ENCODE measurements at places on chromosomes 12 and 14.
A peak's percentile ranks its signal among the peaks of the same experiment; 100 is the strongest.

DNA sequence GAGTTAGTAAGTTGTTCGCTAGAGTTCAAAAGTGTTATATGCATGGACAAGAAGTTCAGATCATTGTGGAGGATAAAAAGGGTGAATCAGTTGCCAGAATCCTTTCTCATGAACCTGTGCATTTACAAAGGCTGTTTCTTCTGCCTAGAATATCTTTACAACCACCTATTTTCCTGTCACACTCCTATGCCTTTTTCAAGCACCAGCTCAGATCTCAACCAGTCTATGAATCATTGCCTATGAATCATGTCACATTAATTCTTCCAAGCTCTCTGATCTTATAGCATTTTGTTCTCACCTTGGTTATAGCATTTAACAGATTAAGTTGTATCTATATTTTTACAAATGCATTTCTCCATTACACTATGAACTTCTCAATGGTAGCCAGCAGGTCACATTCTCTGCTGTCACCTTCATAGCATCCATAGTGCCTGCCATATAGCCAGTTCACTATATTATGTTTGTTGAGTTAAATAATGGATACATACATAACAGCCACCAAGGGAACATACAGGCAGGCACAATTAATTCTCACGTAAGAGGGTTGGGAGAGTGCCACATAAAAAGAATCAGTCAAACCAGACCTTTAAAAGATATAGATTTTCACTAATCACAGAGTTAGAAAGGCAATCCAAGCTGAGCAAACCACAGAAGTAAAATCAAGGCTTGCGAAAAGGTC is 573.0 kb downstream of the FOXG1 start:
- DNase-seq = no peak

GRCh38 chr14:32991691-32992090 is 53.0 kb downstream of the NPAS3 start:
- DNase-seq = no peak

DNA sequence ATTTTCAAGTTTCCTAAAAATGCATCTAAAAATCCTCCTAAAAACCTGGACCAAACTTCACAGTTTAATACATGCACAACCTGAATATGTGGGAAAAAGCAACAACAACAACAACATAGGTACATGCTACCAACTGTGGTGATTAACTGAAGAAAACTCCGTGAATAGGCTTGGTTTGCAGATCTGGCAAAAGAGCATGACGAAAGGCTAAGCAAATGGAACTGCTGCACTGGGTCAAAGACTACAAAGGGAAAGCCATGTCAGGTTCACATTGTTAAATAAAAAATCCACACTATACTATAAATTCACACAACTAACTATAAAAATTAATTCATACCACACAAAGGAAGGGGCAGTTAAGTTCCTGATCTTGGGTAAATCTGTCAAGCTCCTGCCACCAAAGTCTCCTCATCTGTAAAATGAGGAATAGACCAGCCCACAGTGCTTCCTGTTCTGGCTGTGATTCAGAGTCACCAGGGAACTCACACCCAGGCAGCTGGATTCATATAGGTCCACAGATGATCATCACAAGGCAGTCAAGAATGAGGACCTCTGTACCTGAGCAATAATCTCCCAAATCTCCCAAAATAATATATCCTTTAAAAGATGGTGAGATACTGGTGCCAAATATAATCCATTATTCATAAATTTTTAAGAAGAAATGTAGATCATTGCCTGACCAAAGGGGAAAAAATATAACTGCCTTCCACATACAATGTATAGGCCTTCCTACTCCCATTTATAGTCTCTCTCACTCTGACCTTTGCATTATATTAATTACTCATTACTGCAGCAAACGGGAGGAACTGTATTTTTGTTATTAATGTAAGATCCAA is 7.0 kb downstream of the CORO1C start:
- DNase-seq = peak; percentile 21

- no peak for DNase-seq
These were observed 153.6 kb downstream of the PHLDA1 start for GRCh38 chr12:75877763-75878621.

GRCh38 chr12:1925684-1926006 is 7.2 kb upstream of the CACNA2D4 start:
- no peak for DNase-seq

DNA sequence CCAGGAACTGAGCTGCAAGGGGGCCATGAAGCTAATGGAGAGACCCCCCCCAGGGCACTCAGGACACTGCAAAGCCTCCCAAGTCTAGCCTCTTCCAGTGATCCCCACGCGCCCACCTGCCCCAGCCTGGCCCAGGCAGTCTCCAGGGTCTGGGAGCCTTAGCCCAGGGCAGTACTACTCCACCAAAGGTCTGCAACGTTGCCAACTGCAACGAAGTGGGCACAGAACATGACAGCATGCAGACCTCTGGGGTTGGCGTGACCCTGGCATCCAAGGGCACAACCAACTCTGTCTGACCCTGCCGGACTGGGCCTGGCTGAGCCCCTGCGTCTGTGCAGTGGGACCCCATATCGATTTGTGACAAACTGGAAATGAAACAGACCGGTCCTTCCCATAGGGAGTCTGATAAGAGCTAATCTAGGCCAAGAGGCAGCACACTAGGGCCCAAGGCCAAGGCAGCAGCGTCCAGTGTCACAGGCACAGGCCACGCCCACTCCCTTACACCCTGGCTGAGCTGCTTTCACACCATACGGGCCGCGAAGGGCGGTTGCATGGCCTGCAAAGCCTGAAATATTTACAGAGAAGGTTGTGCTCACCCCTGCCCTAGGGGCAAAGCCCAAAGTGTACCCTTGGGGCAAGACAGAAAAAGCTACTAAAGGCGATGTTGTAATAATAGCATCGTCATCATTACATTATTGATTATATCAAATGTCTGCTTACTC is 76.7 kb downstream of the NCOR2 start:
- no peak for DNase-seq

- DNase-seq = peak; percentile 15
These were observed 275.0 kb upstream of the G2E3 start for GRCh38 chr14:30283822-30284446.

- DNase-seq = no peak
These were observed 36.9 kb upstream of the NCOR2 start for GRCh38 chr12:124604264-124604680.

DNA sequence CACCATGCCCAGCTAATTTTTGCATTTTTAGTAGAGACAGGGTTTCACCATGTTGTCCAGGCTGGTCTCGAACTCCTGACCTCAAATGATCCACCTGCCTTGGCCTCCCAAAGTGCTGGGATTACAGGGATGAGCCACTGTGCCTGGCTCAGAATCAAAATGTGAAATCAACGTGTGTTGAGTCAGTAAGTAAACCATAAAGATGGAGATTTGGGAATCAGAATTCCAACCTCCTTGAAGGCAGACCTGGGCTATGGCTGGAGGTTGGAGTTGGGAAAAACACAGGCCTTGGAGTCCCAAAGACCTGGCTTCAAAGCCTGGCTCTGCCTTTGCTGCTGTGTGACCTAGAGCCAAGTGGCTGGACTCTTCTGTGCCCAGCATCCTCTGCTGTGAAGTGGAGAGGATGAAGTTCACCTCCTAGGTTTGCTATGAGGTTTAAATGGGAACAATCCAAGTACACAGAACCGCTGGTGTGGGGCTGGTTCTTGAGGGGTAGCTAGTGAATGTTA is 10.2 kb downstream of the ALDH2 start:
- no peak for DNase-seq

GRCh38 chr12:12562016-12562483 is 613 bp downstream of the DUSP16 start:
- DNase-seq = peak; percentile 37

- no peak for DNase-seq
These were observed 23.4 kb upstream of the LRP6 start for GRCh38 chr12:12290206-12290605.

DNA sequence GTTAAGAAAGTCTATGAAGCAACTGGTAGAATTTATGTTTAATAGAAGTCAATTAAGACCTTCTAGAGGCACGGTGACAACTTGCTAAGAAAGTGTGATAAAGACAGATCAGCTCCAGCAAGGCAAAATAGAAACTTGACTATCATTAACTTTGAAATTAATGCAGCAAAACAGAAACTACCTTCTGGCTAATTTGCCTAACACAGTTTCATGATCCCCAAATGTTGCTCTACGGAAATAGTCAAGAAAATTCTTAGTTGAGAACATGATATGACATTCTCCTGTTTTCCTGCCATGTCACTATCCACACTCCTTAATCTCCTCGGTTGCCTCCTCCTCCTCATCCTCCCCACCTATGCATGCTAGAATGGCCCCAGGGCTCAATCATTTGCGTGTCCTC is 4.2 kb downstream of the DENND5B start:
- no peak for DNase-seq

DNA sequence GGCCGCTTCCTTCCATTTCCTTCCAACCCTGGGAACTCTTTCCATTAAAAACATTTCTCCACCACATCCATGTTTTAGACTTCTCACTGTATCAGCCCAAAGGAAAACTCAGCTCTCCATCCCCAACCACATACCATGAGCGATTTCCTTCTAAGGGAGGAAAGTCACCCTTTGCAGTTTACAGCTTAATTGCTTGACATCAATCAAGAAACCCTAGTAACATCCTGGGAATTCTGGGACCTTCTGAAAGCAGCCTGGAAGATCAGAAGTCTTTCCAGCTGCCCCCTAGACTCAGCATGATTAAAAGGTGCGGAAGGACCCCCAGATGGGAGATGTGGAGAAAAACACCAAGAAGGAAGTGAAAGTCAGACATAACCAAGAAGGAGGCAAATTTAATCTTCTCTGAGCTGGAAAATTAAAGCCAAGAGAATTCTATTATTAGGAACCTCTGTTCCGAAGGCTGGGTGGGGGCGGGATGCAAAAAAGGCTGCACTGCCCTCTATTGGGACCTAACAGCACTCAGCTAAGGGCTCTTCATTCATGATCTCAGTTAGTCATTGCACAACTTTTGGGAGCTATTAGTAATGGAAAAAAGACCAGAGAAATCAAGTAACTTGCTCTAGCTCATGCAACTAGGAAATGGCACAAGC is 73.3 kb upstream of the PLXNC1 start:
- no peak for DNase-seq

DNA sequence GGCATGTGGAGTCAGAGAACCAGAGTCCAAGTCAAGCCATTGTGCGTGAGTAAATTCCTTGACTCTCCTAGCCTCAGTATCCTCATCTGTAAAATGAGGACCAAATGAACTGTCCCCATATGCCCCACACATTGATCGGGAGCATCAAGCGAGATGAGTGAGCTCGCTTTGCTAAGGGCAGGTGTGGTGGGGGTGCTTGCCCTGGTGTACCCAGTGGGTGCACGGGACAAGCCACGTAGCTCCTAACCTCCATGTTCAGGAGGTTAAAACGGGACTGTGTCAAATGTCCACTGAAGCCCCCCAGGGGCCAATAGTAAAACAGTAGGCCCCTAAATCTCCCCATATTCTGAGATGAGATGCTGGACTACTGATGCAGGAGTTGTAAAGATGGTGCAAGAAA is 60.9 kb downstream of the SERPINA3 start:
- no peak for DNase-seq

DNA sequence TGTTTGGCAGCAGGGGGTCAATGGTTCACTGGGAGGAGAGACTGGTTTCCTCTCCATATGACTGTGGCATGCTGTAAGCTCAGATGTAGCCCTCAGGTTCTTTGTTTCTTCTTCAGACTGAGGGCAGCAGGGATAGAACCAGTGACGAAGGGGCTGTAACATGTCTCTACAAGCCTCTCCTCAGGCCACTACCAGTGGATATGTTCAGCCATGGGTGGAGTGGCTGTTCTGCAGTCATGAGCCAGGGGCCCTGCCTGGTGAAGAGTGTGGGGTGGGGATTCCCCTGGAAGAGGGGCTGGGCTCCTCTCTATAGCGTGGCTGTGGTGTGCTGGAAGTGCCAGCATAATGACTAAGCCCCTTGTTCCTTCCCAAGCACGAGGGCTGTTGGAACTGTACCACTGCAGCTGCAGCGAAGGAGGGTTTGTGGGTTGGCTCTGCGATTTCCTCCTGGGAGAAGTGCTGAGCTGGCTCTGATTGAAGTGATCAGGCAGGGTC is 55.8 kb downstream of the CMAS start:
- DNase-seq = peak; percentile 16

DNA sequence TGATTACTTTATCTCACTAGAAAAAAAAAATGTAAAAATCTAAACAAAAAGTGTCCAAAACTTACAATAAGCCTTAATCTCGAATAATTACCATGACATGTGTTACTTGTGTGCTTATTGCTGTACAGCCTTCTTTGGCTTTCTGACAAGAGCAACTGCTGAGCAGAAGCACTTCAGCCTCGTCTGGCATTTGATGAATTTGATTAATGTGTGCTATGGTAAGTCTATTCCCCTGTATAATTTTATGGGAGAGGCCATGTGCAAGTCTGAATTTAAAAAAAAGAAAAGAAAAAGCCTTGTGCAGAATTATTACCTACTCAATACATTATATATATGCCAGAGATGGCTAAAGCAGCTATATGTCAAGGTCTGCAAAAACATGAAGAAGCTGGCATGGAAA is 113.9 kb downstream of the AEBP2 start:
- DNase-seq = no peak

- no peak for DNase-seq
These were observed 64.0 kb downstream of the IQSEC3 start for GRCh38 chr12:130519-130918.

DNA sequence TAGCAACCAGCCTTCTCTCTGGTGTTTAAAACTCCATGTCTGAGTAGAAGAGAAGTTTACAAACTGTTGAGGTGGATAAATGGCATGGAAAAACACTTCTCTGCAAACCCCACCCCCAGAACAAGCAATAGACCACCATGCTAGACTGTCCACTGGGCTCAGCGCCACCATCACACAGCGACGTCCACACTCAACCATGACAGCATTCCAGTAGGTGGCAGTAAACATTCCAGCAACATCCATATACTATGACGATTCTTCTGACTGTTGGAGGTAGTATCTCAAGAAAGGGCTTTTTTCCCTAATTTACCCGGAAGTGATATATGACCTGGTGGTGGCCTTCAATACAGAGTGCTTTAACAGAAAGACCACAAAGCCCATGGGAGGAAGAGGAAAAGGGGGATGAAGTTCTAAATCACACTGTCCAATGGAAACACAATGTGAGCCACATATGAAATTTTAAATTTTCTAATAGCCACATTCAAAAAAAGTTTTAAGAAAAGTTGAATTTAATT is 152.2 kb downstream of the SLC15A4 start:
- DNase-seq = no peak

GRCh38 chr12:68853396-68854077 is 45.6 kb downstream of the MDM2 start:
- DNase-seq = no peak

- no peak for DNase-seq
These were observed 579 bp upstream of the RNASE1 start for GRCh38 chr14:20803223-20803622.

- DNase-seq = no peak
These were observed 716 bp upstream of the PTGDR start for GRCh38 chr14:52266782-52267181.

- DNase-seq = no peak
These were observed 349.0 kb downstream of the RAD51B start for GRCh38 chr14:68168460-68169109.

GRCh38 chr12:64042911-64043310 is 179.2 kb downstream of the KICS2 start:
- no peak for DNase-seq
